ENCODE measurements at places on chromosomes 3 and 15. TPM values are rescaled to one million over a fixed set of nuclear protein-coding genes. Genes with fewer than 3 reads are reported as not detected.
A peak's percentile ranks its signal among the peaks of the same experiment; 100 is the strongest.

The SLC30A4 gene
- 5.0 TPM for total RNA-seq

- DNase-seq: no peak
These were observed 124.6 kb downstream of the TMEM108 start for GRCh38 chr3:133162670-133163305.

DNA sequence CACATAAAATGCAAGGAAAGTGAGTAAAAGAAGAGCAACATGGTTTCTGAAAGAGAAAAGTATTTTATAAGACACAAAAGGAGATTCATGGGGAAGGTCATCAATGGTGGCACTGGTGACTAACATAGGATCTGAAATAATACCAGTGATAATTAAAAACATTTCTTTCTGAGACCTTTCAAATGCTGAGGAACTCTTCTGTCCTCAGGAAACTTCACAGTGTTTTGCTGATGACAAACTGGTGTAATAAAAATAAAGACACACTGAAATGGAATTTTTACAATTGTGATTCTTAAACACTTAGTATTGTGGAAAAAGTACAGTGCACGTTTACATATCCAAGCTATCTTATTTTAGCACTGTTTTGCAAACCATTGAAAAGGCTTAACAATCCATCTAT, 80.4 kb upstream of the ZBTB20 start:
- DNase-seq: no peak

The CHRM5 gene
- not detected for total RNA-seq

DNA sequence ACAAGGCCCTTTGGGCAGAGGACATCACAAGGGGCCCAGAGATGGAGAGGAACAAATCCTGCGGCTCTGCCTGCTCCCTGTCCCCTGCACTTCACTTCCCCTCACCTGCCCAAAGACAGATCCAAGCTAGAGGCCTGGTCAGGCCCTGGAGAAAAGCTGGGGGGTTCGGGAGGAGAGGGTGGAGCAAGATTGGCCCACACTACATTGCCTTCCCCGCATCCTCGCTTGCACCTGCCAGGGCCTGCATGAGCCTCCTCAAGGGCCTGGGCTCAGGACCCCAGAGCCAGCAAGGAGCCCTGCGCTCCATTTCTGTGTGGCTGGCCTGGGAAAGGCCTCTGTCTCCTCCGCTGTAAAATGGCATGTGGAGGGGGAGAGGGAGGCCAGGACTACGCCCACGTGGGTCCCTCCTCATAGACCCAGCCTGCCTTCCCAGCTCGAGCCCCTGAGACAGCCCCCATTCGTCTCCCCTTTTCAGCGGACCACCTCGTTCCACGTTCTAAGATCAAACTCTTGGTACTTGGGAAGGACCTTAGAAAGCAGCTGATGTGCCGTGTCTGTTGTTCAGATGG, 106.0 kb downstream of the HMG20A start:
- no peak for DNase-seq

- DNase-seq: no peak
These were observed 311.7 kb upstream of the DPH6 start for GRCh38 chr15:35857567-35858226.

GRCh38 chr3:41026394-41027177, 172.7 kb upstream of the CTNNB1 start:
- DNase-seq: peak; percentile 79

DNA sequence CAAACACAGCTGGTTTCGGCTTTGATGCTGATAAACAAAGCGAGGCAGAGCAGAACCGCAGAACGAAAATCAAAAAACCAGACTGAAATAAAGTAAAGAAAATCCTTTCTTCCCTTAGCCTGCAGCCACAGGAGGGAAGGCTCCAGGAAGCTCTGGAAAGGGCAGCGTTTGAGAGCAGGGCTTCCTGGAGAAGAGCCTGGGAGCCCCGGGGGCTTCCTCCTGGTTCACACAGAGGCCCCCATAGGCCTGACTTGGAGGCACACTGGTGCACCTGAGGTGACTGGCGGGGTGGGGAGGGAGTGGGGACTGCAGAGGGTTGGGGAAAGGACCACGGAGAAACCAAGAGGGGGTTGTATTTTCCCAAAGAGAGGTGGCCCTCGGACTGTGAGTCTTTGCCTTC, 98.8 kb upstream of the WNT5A start:
- no peak for DNase-seq
